ENCODE measurements at places on chromosomes 4 and X.

DNA sequence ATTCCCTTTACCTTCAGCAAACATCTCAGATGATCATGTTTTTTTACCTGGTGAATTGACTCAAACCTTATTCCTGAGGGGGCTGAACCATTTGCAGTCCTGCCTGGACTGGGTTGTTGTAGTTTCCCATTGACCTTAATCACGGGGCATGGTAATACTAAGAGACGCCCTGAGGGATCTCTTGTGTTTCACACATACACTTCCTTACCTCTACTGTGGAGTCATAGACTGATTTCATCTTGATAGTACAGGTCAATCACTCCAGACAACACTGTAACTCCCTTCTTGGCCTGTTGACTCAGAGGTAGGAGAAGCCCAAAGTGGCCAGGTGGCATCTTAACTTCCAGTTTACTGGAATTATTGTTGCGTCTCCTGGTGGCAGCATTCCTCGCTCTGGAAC lies 1064.0 kb upstream of the PCDH10 start:
- no peak for DNase-seq

GRCh38 chrX:112654871-112655270 lies 24.9 kb downstream of the LHFPL1 start:
- no peak for DNase-seq

- no peak for DNase-seq
Measured at GRCh38 chr4:22407361-22407760, 108.5 kb downstream of the ADGRA3 start.

- no peak for DNase-seq
Measured at GRCh38 chr4:88523325-88524129, at the start of gene PYURF. Gene PYURF, minus strand, starts transcription at chr4:88523776. Its CDS starts 76 bp downstream, at chr4:88523700.

GRCh38 chr4:68349279-68349648 lies 626 bp downstream of the YTHDC1 start:
- no peak for DNase-seq

- no peak for DNase-seq
Measured at GRCh38 chr4:158673633-158674032, 1.5 kb downstream of the ETFDH start.

DNA sequence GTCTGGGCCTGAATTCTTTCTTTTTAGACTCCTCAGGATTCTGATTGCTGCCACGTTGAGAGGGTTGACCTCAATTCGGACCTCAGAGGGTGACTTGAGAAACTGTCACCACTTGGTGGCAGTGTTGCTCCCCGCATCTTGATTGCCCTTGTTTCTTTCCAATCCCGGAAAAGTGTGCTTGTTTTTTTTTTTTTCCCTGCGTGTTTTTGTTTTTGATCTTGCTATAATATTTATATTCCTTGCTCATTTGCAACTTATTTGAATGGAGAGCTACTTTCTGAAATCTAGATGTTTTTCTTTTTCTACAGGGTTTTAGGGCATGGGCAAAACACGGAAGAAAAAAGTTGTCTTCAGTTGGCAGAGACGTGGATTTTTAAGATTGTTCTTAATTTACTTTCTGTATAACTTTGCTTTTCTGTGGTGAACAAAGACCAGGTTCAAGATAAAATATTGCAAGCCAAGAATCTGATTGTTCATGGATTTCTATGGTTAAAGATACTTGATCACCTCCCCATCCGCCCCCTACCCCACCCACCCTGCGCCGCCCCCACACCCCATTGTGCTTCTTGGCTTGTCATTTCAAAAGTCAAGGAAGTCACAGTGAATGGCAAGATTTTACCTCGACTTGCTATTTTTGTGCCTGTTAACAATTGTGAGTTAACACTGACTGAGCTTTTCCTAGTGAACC lies 102.0 kb downstream of the PTTG2 start:
- no peak for DNase-seq

- DNase-seq = no peak
Measured at GRCh38 chrX:12497832-12498591, 293.2 kb upstream of the PRPS2 start.

GRCh38 chr4:154491341-154492271 lies at the start of gene DCHS2:
Gene DCHS2, minus strand, starts transcription at chr4:154491799. Its CDS starts 444 bp downstream, at chr4:154491355.
- no peak for DNase-seq

DNA sequence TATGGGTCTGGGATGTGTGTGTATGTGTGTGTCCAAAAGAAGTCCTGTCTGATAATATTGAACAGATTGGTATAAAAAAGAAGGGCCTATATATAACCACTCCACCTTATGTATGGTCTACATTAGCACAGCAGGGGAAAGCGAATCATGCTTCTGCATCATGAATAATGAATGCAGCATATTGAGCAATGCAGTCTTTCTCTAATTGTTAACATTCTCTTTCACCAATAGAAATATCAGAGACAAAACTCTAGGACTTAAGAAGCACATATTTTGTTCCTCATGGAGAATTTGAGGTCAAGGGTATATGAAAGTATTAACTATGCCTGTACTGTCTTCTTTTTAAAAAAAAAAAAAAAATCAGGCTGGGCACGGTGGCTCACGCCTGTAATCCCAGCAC lies 264.3 kb upstream of the NOCT start:
- DNase-seq = no peak

GRCh38 chrX:108736509-108737479 lies at the start of gene IRS4:
Gene IRS4, minus strand, starts transcription at chrX:108736563.
- DNase-seq = no peak

DNA sequence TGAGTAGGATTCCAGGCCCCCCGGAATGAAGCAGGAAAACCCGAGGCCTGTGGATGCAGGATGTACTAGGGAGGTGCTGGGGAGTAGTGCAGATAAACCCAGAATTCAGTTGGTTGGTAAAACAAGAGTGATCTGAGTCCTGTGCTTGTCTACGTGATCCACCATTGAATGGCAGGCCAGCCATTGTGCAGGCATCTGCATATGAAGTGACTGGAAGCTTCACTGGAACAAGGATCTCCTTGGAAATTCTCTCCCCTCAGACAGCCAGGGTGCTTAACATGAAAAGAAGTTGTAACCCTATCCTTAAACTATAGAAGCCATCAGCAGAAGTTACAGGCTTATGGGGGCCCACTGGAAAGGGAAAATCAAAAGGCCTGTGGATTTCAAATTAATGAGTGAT lies 656 bp upstream of the GSPT2 start:
- no peak for DNase-seq

DNA sequence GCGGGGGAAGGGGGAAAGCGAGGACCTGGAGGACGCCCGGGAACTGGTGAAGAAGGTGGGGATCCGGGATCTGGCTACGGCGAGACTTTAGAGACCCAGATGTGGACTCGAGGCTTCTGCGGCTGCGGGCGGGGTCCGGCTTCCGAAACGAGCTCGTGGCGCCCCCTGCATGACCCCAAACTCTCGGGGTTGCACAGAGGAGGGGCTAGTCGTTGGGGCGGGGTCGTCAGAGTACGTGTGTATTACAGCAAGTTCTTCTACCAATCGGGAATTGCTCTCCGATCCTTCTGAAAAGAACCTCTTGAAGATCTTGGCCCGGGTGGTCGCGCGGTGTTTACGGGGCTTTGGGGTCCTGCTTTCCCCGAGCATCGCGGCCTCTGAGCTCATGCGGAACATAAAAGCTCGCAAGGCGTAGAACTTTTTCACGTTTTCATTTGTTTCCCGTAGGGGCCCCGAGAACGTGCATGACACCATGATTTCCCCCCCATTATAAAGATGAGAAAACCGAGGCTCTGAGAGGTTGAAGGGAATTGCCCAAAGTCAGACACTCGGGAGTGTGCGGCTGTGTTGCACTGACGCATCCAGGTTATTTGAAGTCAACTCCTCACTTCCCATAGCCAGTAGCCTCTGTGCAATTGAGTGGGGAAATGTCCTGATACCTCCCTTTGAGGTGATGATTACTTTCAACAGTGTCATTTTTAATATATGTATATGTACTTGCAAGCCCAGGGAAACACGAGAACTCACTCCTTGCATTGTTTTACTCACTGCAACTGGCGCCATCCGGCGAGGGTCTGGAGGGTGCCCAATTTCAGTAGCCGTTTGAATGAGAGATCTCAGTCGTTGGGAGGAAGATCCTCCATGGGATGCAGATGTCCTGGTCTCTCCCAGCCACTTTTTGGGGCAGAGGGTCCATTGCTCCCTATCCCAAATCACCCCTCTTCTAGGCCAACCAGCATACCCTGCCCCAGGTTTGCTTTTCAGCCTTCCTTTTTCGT lies at the start of gene BEND4:
BEND4 (minus strand) TSS at position 149 of the 998 bp plus-strand sequence. CDS start 512 bp downstream, outside the sequence.
- DNase-seq = no peak

- DNase-seq = no peak
Measured at GRCh38 chr4:180860089-180860720, 1383.0 kb upstream of the TENM3 start.

GRCh38 chr4:16070203-16070602 lies 13.6 kb downstream of the PROM1 start:
- no peak for DNase-seq

DNA sequence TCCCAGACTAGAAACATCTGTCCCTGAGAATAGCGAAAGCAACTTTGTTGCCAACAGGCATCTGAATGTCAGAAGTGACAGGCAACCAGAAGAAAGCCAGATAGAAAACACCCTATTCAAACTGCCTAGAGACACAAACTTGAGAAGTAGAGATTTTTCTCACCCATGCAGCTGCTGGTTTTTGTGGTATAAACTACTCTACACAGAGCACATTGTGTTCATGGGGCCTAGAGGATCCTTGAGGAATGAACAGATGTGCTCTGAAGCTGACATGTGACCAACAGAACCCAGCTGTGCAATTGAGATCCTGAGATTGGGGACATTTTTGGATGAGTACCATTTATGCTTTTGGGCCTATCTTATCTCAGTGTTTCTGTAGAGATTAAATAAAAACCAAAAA lies 63.6 kb upstream of the NRK start:
- DNase-seq = no peak

DNA sequence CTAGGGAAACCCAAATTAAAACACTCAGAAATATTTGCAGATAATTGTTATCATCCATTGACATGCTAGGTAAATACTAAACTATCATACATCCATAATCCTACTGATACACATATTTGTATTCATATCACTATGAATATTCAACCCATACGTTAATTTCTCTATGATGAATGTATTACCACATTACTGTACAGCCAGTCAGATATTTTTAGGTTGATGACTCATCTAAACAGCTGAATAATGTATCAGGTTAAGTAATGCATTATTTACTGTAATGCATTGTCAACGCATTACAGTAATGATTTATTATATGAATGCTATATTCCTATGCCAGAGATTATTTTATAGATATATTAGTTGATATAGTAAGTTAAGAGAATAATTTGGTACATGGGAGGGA lies 37.1 kb downstream of the VEGFC start:
- DNase-seq = no peak

DNA sequence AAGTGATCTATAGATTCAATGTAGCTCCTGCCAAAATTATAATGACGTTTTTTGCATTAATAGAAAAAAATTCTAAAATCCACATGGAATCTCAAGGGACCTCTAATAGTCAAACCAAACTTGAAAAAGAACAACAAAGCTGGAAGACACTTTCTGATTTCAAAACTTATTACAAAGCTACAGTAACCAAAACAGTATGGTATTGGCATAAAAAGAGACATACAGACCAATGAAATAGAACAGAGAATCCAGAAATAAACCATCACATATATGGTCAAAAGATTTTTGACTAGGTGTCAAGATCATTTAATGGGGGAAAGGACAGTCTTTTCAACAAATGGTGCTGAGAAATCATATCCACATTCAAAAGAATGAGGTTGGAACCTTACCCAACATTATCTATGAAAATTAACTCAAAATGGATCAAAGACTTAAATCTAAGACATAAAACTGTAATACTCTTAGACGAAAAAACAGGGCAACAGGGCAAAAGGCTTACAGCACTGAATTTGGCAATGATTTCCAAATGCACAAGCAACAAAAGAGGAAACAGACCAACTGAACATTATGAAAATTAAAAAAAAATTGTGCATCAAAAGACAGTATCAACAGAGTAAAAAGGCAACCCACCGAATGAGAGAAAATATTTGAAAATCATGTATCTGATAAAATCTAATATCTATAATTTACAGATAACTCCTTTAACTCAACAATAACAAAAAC lies 3.9 kb downstream of the FBXO8 start:
- DNase-seq = no peak

DNA sequence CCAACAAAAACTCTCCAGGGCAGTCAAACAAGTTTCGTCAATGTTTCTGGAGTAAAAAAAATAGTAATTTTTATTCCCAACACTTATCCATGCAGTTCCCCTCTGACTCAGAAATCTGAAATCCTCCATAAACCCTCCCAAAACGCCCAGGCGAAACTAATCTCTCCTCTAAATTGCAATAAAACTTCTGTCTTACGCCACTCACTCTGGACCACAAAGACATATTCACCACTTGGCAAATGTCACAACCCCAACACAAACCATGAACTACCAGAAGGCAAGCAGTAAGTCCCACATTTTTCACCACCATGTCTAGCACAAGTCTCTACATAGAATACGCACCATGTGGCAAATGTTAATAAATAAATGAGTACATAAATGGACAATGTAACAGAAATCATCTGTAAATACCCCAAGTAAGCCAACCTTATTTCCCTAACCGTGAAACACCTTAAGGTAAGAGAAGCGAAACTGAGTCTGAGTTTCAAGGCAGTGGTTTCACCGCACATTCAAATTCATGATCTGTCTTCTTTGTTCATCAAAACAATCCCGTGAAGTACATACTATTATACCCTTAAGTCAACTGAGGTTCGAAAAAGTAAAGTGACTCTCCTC lies 1.6 kb downstream of the PAPSS1 start:
- no peak for DNase-seq

GRCh38 chr4:113028074-113028473 lies 21.4 kb upstream of the ANK2 start:
- no peak for DNase-seq

DNA sequence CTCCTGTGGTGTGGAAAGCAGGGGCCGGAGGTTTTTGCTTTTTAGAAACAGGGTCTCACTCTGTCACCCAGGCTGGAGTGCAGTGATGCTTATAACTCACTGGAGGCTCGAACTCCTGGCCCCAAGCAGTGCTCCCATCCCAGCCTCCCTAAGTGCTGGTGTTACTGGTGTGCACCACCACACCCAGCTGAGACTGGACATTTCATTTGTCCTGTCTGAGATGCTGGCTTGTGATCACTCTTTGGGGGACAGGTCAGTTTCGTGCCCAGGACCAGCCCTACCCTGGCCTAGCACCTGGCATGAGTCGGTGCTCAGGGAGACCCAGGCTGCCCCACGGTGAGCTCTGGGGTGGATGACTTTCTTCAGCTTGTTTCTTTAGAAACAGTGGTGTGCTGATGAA lies 11.3 kb downstream of the PSAPL1 start:
- no peak for DNase-seq

- DNase-seq = no peak
Measured at GRCh38 chr4:40190465-40190864, 6.4 kb upstream of the RHOH start.

DNA sequence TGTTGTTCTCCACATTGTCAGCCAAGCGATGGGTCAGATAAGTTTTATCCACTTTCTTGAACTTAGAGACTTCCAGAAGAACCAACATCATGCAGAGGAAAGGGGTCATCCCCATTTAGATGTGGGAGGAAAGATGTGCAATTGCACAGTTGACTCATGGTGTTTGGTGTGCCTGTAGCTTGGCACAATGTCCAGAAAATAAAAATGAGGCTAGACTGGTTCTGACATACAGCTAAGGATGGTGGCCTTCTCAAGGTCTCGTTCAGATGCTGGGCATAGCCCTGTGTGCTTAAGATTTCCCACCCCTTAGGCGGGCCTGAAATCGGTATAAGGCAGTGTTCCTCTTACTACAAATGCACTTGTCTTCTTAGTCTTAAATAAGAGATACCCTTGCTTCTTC lies 101.1 kb downstream of the PCDH7 start:
- DNase-seq = no peak

Measured in keratinocyte (primary cell).